D721Med (cell line): ENCODE measurements at places on chromosomes 12 and 14.

- DNase-seq: no peak
Measured at GRCh38 chr12:41917181-41917580, 227.5 kb downstream of the GXYLT1 start.

DNA sequence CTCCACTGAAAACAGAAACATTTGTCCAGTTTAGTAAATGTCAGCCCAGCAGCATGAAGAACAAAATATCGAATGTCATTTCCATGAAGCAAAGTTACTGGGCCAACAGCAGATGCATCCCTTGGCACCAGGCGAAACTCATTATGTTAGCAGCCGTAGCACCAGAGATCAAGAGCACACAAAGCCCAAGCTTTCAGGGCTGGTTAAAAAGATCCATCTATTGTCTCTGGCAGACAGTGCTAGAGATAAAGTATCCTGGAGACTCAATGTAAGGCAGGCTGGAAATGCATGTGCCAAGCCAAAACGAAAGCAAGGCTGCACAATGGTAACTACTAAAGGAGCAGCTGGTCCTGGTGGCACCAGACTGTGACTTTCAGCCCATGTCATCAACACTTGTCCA, 120.3 kb upstream of the PLEKHG7 start:
- DNase-seq: no peak

- no peak for DNase-seq
Measured at GRCh38 chr12:53233671-53234121, 1.7 kb upstream of the RARG start.

DNA sequence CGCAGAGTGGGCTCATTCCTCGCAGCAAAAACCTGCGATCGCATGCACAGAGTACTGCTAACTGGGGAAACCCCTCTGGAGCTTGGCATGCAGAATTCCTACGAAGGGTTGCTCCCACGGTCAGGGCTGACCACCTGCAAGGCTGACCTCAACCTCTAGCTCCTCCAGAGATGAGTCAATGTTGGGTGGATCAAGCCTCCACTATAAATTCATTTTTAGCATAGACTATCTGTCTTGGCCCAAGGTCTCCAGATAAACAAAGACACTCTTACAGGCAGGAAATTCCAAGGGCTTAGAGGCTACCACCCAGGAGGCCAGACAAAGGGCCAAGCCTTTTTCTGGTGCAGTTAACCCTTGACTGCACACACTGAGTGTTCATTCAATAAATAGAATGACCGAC, 296.5 kb downstream of the TMEM132D start:
- no peak for DNase-seq

DNA sequence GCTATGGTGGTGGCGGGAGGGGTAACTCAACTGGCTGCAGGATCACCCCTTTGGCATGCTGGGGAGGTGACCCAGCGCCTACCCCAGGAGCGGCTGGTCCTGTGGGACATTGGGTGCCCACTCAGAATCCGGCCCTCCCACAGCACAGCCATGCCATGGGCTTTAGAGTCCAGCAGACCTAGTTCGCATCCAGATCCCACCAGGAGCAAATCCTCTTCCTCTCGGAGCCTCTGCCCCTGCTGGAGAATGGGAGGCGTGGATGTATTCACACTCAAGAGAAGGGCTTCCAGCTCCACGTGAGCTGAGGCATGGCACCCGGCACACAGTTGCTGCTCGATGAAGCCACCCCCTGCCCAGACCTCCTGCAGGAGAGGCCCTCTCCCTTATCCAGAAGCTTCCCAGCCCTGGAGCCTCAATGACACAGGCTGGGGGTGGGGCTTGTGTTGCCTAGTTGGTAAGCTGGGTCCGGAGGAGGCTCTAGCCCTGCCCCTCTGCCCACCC, 17.7 kb downstream of the FAM222A start:
- no peak for DNase-seq

DNA sequence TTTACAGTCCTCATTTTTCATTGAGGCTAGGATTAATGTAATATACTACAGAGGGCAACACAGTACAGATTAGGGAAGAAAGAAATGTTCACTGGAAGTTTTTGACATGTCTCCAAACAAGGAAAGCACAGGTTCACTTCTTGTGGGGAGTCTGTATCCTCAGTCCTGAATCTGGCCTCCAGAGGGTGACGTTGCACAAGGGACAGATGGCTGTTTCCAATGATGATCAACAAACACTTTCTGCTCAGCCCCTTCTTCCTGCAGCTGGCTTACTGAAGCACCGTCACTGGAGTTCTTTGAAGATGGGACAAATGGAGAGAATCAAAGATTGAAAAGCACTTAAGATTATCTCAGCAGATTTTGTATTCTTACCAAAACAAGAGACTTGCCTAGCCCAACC, 123.3 kb upstream of the OR4E1 start:
- DNase-seq: no peak

- DNase-seq: no peak
Measured at GRCh38 chr14:30551460-30551859, 7.5 kb upstream of the G2E3 start.

GRCh38 chr14:23085458-23085857, 9.5 kb downstream of the ACIN1 start:
- no peak for DNase-seq

- DNase-seq: no peak
Measured at GRCh38 chr12:111121840-111122239, 201.5 kb upstream of the MYL2 start.

GRCh38 chr14:58641509-58641908, 3.7 kb downstream of the DACT1 start:
- DNase-seq: no peak

GRCh38 chr12:32567296-32567674, 111.8 kb upstream of the DNM1L start:
- no peak for DNase-seq

DNA sequence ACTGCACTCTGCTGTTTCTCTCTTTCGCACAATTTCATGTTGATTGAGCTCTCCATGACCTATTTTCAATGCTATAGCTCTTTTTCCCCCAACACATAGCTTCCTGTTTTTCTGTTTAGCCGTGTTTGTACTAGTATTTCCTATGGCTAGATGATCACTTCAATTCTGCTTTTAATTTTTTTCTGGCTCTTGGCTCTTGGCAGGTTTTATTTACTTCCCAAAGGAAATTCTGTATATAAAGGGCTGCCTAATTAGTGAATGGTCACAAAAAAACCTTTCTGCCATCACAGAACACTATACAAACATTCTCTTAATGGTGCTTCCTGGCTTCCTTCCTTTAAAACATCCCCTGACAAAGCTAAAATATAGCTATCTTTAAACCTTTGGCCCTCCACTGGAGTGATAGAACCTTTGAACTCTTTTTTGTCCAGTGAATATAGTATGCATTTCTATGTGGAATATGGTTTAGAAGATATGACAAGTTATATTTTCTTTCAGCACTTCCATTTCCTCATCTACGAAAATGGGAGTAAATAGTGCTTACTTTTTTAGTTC, 88.2 kb downstream of the RASSF9 start:
- no peak for DNase-seq

DNA sequence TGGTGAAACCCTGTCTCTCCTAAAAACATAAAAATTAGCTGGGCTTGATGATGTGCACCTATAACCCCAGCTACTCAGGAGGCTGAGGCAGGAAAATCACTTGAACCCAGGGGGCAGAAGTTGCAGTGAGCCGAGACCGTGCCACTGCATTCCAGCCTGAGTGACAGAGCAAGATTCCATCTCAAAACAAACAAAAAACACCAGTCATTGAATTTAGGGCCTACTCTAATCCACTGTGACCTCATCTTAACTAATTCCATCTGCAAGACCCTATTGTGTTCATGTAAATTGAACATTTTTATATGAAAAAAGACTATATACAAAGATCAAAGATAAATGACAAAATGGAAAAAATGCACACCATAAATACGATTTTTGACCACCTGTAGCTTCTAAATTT, 17.8 kb downstream of the KCNMB4 start:
- DNase-seq: no peak

DNA sequence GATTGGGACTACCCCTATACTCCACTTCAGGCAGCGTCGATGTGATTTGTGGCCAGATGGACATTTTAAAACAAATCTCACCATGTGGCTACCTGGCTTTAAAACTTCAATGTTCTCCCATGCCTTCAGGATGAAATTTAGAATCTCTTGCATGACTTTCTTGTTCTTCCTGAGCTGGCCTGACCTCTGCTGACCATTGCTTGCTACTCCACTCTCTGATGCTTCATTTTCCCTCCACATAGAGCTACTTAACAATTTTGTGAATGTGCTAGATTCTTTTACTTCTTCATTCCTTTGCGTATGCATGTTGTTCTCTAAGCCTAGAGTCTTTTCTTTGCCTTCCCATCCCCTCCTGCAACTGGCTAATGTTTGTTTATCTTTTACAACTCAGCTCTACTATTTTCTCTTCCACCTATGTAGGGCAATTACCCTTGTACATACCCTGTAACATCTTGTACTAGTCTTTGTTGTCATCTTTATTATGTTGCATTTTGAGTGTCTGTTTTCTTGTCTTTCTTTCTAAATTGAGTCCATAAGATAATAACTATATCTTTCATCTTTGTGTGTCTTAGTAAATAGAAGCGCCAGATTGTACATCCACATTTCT, 41.2 kb downstream of the YLPM1 start:
- DNase-seq: no peak

DNA sequence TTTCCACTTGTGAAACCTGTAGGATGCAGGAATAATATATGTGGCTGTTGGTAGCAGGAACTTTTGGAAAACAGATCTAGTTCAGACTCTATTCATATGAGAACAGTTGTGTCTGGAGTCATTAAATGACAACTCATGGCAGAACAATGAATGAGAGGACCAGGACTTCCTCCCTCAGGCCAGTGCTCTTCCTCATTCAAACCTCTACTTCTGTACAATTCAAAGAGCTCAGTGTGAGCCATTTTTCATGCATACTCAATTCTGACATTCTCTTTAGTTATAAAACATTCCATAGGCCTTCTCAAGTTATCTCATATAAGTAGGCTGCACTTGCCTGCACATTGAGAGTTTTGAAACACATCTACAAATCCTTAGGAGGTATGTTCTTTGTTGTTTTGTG, 1526.6 kb upstream of the FLRT2 start:
- no peak for DNase-seq

GRCh38 chr12:16189849-16190248, 87.6 kb downstream of the SLC15A5 start:
- no peak for DNase-seq

DNA sequence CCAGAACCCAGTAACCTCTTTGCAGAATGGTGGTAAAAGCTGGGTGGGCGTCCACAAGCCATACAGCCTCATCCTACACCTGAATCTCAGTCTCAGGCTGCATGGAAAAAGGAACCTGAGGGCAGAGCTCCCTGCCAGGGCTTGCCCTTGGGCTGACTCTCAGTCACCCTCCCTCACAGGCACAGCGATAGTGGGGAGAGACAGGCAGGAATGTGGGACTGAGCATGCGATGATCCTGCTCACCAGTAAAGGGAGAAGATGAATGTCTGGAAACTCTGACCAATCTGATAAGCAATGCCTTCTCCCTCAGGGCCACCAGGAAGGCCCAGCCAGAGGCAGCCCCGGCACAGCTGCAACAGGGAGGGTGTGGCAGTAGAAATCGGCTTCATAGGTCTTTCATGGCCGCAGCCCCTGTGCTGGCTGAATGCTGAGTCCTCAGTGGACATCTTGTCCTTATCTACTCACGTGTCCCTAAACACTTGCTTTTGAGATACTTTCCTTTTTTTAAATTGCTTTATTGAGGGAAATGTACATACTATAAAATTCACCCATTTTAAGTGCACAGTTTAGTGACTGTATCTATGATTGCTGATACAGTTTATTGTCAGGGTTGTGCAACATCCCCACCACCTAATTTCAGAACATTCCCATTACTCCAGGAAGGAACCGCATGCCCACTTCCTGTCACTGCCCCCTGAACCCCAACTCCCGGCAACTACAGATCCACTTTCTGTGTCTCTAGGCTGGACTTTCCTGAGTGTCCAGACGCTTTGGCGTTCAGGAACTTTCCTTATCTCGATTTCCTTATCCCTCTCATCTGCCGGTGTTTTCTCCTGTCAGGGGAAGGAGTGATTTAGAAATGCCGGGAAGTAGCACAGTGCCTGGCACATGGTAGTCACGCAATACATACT, 258.1 kb downstream of the PCNX1 start:
- DNase-seq: no peak

DNA sequence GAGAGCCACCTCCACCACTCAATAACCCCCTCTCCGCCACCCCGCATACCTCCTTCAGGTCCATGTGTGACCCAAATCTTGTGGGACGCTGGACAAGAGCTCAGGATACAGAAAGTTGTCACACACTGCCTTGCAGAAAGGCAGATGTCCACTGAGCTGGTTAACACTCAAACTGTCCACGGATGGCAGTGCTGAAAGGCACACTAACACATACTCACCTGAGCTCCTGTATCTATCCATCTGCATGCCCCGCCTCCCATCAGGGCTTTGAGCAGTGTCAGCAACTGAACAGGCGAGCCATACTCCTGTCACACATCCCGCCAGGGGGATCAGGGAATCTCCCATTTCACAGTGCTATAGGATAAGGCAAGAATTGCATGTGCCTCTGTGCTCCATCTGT, 642.0 kb downstream of the GALC start:
- no peak for DNase-seq

- no peak for DNase-seq
Measured at GRCh38 chr14:57999471-57999870, 133.6 kb upstream of the SLC35F4 start.

- no peak for DNase-seq
Measured at GRCh38 chr14:95998656-95999055, 40.5 kb upstream of the C14orf132 start.

GRCh38 chr14:30600922-30601918, 20.9 kb upstream of the SCFD1 start:
- no peak for DNase-seq

GRCh38 chr12:109723311-109723881, 9.8 kb downstream of the FAM222A start:
- no peak for DNase-seq

DNA sequence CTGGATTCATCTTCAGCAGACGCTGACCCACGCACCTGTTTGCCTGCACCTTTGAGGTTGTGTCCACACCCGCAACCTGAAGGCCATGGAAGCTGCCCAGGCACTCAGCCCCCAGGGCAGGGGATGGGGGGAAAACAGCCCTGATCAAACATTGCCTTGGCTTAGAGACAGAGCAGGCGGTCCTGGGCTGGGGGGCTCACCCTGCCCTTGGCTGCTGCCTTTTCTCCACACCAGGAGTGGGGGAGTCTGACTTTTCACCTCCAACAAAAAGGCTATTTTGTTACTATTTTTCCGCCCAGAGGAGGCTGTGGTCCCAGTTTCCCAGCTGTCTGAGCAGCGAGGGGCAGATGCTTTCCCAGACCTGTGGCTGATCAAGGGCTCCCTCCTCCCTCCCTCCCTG, 24.2 kb downstream of the BCL11B start:
- DNase-seq: no peak

GRCh38 chr14:61477712-61478462, 156.5 kb downstream of the PRKCH start:
- no peak for DNase-seq

GRCh38 chr12:53806721-53807120, 54.9 kb upstream of the CISTR start:
- no peak for DNase-seq

DNA sequence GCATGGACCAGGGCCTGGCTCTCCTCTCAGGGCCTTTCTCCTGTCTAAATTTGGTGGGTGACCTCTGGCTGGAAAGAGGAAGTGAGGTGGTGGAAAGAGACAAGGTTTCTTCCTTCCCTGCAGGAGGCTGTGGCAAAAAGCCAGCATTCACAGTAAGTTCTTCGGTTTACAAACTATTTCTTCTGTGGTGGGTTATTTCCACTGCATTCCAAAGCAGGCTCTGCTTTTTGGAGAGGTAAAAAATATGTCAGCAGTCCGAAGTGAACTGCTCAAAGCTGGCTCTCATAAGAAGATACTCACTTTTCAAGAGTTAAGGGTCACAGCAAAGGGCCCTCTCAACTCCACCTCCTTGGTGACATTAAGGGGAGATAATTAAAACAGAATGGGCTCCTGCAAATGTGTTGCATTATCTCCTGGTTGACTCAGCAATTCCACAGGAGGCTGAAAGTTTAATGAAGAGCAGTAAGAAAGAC, 48.9 kb upstream of the POC1B start:
- DNase-seq: no peak
